ENCODE measurements at places on chromosomes 2 and 18. TPM values are rescaled to one million over a fixed set of nuclear protein-coding genes. Genes with fewer than 3 reads are reported as not detected.
A peak's percentile ranks its signal among the peaks of the same experiment; 100 is the strongest.

RFTN2 gene
- total RNA-seq, result not detected

FBLN7 gene
- not detected for total RNA-seq

GRHL1 gene
- 0.14 TPM for total RNA-seq

GRCh38 chr18:58363767-58364540 lies 264.9 kb downstream of the ALPK2 start:
- DNase-seq, result no peak

GRCh38 chr2:150409196-150409595 lies 78.3 kb downstream of the RND3 start:
- DNase-seq, result no peak

GRCh38 chr2:146821836-146822316 lies 1023.0 kb upstream of the ACVR2A start:
- DNase-seq, result no peak

GRCh38 chr2:133324150-133324561 lies 244.1 kb downstream of the NCKAP5 start:
- DNase-seq, result no peak

- DNase-seq, result peak; percentile 24
Observed at GRCh38 chr2:119407430-119408220, 24.0 kb upstream of the TMEM37 start.
